Fibroblast of lung (primary cell): ENCODE measurements at places on chromosomes 12 and 14.

- DNase-seq: no peak
Observed at GRCh38 chr12:8513256-8513655, at the start of gene CLEC4D. CLEC4D (plus strand) TSS chr12:8513503; CDS start chr12:8513733, 230 bp downstream.

- DNase-seq: peak; percentile 86
Observed at GRCh38 chr12:71840231-71840847, 780 bp downstream of the TBC1D15 start.

DNA sequence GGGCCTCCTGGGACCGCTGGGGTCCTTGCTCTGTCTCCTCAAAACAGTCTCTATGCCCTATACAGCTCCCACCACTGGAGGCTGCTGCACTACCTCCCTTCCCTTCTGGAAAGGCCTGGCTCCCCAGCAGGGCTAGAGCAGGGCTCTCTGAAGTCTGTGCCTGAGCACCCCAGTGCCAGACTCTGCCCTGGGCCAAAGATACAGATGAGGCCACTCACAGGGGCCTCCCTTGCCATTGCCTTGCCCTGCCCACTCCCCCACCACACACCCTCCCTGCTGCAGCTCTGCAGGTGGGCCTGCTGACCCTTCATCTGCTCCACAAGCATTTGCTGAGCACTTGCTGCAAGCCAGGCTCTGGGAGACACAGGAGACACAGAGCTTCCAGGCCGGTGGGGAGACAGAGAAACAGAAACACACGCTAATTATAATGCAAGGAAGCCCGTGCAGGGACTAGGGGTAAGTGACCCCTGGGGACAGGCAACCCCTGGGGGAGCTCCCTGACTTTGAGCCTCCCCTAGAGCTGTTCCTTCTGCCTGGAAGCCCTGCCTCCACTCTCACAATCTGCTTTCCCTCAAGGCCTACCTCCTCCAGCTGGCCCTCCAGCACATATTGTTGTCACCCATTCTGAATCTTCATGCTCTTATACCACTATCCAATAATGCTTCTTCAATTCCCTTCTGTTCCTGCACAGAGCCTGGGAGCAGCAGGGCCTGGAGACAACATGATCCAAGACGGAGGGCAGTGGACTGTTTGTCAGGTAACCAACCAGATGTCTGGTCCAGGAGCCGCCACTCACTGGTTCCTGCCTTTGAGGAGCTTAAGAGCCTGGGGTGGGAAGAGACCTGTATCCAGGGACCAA lies 32.6 kb upstream of the PNMA1 start:
- DNase-seq: no peak

DNA sequence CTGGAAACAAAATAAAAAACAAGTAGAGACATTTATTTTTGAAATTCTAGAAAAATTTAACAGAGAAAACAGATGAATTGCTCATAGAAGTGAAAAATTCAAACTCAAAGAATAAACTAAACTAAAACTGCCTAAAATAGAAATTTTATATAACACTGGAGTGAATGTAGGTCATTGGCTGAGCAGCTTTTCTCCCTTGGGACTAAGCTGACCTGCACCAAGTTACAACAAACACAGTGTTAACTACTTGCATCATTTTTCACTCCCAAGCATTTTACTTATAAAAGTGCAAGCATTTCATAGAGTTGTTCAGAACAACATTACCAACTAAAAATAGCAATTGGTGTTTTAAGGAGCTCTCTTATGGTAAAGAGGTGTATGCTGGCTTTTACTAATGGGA lies 298.1 kb downstream of the MED13L start:
- no peak for DNase-seq

DNA sequence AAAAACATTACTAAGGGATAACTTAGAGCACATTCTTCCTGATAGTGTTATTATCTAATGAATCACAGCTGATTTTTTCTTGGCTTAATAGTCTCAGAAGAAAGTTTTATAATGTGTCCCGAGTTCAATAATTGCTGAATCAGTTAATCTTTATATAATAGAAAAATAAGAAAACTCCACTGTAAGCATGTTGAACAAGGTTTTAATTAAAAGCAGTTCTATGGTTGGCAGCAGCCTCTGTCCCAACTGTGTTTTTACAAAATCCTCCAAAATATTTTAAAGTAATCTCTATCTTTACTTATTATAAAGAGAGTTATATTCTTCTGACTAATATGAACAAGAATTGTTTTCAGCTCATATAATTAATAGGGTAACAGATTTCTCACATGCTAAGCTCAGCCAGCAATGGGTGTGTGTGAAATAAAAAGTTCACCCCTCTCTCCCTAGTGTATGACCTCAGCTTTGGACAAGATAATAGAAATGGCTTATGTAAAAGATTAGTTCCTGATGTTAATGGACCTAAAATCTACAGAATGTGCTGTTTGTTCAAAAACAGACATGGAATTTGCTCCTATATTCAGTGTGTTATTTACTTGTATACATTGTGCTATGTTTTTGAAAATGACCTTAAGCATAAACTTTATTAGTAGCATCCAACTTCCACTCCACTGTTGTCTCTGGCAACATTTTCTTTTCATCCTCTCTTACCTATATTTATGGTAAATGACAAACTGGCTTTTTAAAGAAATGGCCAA lies 67.1 kb upstream of the DCN start:
- DNase-seq: no peak

DNA sequence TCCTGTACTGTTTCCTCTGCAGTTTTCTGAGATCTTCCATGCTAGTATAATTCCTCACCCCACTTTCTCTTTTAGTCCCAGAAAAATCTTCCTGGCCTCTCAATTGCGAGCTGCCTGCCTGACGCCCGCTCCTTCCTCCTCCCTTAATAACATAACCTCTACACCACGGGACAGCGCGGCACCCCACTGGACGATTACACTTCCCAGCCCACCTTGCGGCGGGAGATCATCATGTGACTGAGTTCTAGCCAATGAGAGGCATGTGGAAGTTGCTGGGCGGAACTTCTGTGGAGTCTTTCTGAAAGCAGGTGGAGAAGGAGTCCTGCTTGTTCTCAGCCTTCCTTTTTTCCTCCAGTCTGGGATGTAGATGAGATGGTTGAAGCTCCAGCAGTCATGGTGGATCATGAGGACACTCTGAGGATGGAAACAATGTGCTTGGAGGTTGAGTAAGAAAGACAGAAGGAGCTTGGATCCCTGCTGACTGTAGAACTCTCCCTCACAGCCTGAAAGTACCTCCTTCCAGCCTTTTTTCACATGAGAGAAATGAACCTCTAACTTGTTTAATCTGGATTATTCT lies 133.6 kb upstream of the VRK1 start:
- DNase-seq: no peak

DNA sequence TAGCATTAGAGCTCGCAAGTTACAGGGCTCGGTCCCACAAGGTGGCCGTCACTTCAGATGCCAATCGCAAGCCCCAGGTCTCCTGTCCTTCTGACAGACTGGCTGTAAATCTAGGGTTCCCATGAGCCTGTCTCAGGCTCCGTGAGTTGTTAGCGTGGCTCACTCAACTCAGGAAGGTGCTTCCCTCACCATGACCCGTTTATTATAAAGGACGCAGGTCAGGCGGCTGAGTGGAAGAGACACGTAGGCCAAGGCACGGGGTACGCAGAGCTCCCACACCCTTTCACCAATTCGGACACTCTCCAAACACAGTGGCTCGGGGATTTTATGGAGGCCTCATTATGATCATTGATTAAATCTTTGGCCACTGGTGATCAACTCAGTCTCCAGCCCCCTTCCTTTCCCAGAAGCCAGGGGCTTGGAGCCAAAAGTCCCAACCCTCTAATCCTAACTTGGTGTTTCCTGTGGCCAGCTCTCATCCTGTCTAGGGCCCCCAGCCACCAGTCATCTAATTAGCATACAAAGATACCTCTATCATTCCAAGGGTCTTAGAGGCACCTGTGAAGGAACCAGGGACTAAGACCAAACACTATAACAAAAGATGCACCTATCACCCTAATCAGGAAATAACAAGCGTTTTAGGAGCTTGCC lies 25.8 kb upstream of the LRTM2 start:
- DNase-seq: no peak

DNA sequence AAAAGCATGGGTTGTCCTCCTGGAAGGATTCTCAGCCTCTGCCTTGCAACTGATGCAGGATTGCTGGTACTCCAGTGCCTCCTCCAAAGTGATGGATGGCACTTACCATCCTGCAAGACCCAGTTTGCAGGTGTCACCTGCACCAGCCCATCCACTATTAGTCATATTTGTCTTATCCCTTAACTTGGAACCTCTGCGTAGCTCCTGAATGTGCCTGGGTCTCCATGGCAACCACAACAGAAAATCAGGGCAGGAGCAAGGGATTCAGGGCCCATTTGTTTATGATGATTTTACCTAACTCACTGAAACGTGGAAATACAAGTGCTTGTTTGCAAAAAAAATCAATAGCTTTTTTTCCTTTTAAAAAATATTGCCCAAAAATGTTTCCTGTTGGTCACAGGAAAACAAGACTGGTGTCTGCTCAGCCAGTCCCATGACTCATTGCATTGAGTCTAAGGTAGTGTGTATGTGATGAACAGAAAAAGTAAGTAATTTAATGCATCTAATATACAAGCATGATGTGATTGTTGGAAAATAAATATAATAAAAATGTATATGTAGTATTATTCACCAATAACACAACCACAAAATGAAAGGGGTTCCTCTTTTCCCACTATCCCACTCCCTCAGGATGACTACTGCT lies 1196.3 kb upstream of the TMEM132C start:
- no peak for DNase-seq

- no peak for DNase-seq
Observed at GRCh38 chr12:46985816-46986215, 93.6 kb upstream of the PCED1B start.

DNA sequence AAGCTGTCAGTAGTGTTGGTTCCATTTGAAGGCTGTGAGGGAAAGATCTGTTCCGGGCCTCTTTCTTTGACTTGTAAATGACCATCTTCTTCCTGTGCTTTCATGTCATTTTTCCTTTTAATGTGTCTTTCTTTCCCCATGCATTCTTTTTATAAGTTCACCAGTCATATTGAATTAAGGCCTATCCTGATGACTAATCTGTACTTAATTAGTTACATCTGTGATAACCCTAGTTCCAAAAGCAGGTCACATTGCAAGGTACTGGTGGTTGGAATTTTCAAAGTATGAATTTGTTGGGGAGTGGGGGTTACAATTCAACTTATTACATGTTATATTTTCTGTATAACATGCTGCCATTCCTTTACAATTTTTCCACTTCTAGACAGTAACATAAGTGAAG lies 1642.1 kb upstream of the FLRT2 start:
- DNase-seq: no peak

DNA sequence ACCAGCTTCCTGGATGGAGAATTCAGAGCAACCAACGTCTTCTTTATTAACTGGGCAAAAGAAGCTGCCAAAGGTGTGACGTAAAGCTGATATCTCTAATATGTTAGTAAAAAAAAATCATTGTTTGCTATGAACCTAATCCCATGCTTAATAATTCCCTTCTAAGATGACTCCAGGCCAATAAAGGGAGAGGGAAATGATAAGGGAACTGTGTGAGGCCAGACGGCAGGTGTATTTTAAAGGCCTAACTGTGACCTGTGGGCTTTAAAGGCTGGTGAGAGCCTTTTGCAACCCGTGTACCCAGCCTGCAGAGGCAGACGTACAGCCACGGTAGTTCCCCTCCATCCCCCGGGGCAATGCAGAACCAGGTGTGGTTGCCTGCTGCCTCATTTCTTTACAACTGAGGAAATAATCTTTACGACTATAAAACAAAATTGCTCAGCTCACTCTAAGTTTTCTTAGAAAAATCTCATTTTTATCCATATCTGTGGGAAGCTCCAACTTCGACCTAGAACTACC lies 370.6 kb downstream of the EGLN3 start:
- DNase-seq: no peak

GRCh38 chr12:98373025-98373554 lies 142.3 kb upstream of the TMPO start:
- DNase-seq: peak; percentile 41

DNA sequence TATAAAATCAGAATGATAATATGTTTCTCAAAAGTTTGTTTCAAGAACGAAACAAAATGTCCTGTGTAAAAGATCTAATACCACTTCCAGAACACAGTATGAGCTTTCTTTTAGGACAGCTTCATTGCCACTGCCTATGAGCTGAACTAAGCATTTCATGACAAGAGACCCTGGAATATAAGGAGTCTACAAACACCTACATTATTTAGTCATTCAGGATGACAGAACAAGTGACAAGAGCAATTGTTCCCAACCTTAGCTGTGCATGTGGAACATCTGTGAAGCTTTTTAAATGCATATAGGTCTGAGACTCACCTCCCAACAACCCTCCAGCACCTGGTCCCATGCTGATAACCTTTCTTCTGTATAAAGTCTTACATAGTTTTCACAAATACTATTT lies 103.1 kb upstream of the GARIN6 start:
- no peak for DNase-seq

DNA sequence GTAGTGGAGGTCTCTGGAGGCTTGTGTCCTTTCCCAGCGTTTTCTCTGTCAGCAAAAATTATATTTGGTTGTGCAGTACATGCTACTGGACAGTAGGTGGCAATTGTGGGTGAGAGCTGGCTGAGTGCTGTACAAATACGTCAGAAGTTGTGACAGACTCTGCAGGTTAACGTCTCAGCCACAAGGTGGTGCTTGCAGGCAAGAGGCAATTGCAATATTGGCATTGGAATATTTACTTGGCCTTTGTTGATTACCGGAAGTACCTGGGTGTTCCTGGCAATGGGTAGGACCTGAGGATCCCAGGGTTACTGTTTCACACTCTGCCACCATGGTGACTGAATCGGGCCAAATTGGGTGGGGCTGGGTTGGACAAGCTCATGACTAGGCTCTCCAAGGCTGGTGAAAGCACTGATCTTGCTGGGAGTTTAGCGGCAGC lies 333.9 kb upstream of the LMO3 start:
- DNase-seq: peak; percentile 2

DNA sequence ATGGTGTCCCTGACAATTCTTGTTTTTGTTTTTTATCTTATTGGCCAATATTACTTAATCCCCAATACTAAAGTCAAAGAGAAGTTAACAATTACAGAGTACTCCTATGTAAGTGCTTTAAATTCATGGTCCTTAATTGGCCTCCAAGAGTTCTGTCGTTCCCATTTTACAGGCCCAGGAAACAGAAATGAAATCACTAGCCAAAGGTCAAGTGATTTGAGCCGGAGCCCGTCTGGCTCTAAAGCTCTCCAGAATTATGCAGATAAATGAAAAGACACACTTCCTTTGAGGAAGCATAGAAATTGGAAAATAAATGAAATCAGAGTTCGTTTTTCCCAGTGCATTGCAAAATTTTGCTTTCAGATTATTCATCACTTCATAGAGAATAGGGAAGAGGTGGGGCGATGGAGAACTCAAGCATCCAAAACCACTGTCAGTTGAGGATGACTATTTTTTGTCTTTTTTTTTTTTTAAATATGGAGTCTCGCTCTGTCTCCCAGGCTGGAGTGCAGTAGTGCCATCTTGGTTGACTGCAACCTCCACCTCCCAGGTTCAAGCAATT lies 78.5 kb downstream of the MAP1LC3B2 start:
- no peak for DNase-seq

DNA sequence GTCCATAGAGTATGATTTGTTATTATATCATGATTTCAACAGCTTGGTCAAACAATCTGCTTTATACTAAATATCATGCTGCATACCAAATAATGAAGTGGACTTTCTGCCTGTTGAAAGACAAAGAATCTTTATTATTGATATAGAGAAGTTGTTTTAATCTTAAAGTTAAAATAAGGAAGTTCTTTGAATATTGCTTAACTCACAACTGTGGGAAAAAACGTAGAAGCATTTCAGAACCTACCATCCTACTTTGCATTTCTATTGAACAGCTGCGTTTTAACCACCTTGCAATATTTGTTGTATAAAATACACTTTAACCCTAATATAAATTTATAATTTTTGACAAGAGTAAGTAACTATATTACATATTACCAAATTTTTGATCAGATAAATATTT lies 22.9 kb upstream of the ARL1 start:
- DNase-seq: no peak
